ENCODE measurements at places on chromosomes 16 and 17.

- no peak for DNase-seq
Measured at GRCh38 chr17:52201767-52202519, 43.4 kb upstream of the CA10 start.

GRCh38 chr17:70344386-70345060 lies 175.2 kb downstream of the KCNJ2 start:
- DNase-seq, result no peak

- no peak for DNase-seq
Measured at GRCh38 chr16:11072420-11073153, 128.2 kb downstream of the CLEC16A start.

DNA sequence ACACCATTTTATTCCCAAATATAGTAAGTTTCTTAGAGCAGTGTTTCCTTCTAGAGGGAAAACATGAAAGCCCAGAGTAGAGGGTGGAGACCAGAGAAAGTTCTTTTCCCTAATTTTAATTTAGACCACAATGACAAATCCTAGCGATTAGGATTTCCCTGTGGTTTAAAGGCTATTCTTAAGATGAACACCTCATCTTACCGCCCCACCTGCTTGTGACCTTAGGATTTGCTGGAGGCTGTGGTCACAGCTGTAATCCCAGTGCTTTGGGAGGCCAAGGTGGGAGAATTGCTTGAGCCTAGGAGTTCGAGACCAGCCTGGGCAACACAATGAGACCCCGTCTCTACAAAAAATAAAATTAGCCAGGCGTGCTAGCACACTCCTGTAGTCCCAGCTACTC lies 51.1 kb downstream of the GPRC5B start:
- DNase-seq, result no peak

DNA sequence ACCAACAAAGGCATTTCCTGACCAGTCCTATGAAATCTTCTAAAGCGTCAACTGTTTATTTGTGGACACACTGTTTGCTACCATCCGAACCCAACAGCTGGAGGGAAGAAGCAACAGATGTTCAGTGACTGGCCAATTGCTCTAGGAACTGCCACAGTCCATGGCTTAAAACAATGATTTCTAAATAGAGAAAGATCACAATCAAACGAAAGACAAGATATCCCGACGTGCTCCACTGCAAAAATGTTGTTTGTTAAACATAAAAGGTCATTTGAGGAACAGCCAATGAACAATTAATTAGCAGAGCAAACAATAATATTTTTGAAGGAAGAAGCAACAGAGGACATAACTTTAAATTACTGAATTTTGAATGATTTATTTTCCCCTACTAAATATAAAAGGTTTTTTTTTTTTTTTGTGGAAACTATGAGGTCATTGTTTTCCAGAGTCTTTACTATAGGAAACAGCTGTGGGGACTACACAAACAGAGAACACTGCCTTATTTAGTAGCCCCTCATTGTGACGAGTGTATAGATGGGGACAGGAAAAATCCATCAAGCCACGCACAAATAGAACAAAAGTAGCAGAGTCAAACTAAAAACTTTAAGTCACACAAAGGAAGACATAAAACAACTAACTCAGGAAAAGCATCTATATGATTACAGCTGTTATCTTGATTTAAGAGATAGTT lies 17.2 kb downstream of the USP31 start:
- no peak for DNase-seq

- DNase-seq, result no peak
Measured at GRCh38 chr16:80500116-80500859, 40.5 kb upstream of the DYNLRB2 start.

GRCh38 chr17:2034157-2034556 lies 4.2 kb downstream of the DPH1 start:
- no peak for DNase-seq

- DNase-seq, result no peak
Measured at GRCh38 chr17:43560461-43561427, 14.6 kb upstream of the ETV4 start.

GRCh38 chr16:66169817-66170216 lies 196.7 kb upstream of the CDH5 start:
- no peak for DNase-seq

DNA sequence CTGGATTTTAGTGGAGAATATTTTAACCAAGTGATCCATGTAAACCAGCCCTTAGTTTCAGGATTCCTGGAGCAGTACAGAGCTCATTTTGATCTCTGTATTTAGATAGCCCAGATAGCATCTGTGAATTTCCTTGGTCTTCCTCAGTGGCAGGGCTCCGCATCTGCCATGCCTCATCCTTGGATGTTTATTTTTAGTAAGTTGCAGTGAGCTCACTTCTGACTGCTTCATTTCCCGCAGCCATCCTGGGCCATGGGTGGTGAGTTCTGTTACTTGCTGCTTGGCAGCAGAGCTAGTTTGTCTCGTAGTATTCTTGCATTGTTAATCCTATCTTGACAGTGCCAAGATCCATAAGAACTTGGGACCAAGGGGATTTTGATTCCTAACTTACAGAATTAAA lies 33.7 kb downstream of the IST1 start:
- DNase-seq, result no peak

Measured in activated T-helper 1 cell treated with anti-CD3 and anti-CD28 coated beads, Interleukin-2, amount 50 U/mL, for 16 hours (primary cell).